Fibroblast of villous mesenchyme (primary cell): ENCODE measurements at places on chromosomes 5 and 9. TPM values are rescaled to one million over a fixed set of nuclear protein-coding genes. Genes with fewer than 3 reads are reported as not detected.

The ENC1 gene
- total RNA-seq = 50.3 and 72.1 TPM in 2 replicates

The ARHGEF37 gene
- total RNA-seq = 0.43 and 0.64 TPM in 2 replicates

The NR2F1-AS1 gene
- total RNA-seq = 27.6 and 30.3 TPM in 2 replicates

The EGR1 gene
- total RNA-seq = 3.5 and 6.1 TPM in 2 replicates

The PCDHB10 gene
- under 0.01 and 0.32 TPM in 2 replicates for total RNA-seq

The ZNF483 gene
- total RNA-seq = 2.6 and 5.6 TPM in 2 replicates

The NOXA1 gene
- 0.32 TPM in 1 of 2 replicates, not detected in the other for total RNA-seq

The FTMT gene
- not detected in 2 replicates for total RNA-seq

The PLPP1 gene
- total RNA-seq = 97.6 and 201 TPM in 2 replicates

The CTSV gene
- total RNA-seq = 0.32 and 0.43 TPM in 2 replicates

The C1QTNF2 gene
- 0.43 and 0.64 TPM in 2 replicates for total RNA-seq

The GPR151 gene
- total RNA-seq = not detected in 2 replicates

The PRRT1B gene
- total RNA-seq = not detected in 2 replicates

The EIF4EBP3 gene
- 0.32 and 0.86 TPM in 2 replicates for total RNA-seq

The GNG10 gene
- total RNA-seq = 82.8 and 108 TPM in 2 replicates

The CCDC112 gene
- total RNA-seq = 5.2 and 6.4 TPM in 2 replicates

The KCNT1 gene
- not detected in 2 replicates for total RNA-seq

The GABBR2 gene
- total RNA-seq = under 0.01 TPM in 1 of 2 replicates, not detected in the other

The GBGT1 gene
- 4.7 and 5.8 TPM in 2 replicates for total RNA-seq

The TRPM6 gene
- total RNA-seq = under 0.01 TPM in 2 replicates

The KIF12 gene
- total RNA-seq = not detected in 2 replicates

The EGFLAM gene
- 3.0 and 5.5 TPM in 2 replicates for total RNA-seq

The PKD2L2 gene
- not detected in 2 replicates for total RNA-seq

The RNF38 gene
- total RNA-seq = 9.0 and 14.7 TPM in 2 replicates

The AIF1L gene
- total RNA-seq = 0.32 and 0.43 TPM in 2 replicates

The TNFSF8 gene
- total RNA-seq = not detected in 2 replicates
